IMR-90 (cell line): ENCODE measurements at places on chromosomes 3 and 15. TPM values are rescaled to one million over a fixed set of nuclear protein-coding genes. Genes with fewer than 3 reads are reported as not detected.

CHRNA5 gene
- polyA plus RNA-seq, result 0.53 and 0.94 TPM in 2 replicates

TCTA gene
- polyA plus RNA-seq, result 43.2 and 46.6 TPM in 2 replicates

SUSD5 gene
- polyA plus RNA-seq, result 1.2 and 1.4 TPM in 2 replicates

SH2D7 gene
- not detected in 2 replicates for polyA plus RNA-seq

GPR160 gene
- 0.09 TPM in 2 replicates for polyA plus RNA-seq

TRIM42 gene
- not detected in 2 replicates for polyA plus RNA-seq

ARNT2 gene
- 16.7 and 18.2 TPM in 2 replicates for polyA plus RNA-seq

GRCh38 chr3:141128126-141128777, 77.1 kb downstream of the SPSB4 start:
- no peak overlapping the region for H3K27ac ChIP-seq
- H3K27me3 ChIP-seq, result peaks cover 5% of the 10 kb centered on the region; the same call in 1 of the 2 replicates
- DNase-seq, result no peak

- no peak overlapping the region for H3K4me3 ChIP-seq
- no peak for DNase-seq
- no peak overlapping the region for H3K27ac ChIP-seq
- no peaks in the 10 kb centered on the region for H3K36me3 ChIP-seq
- H3K27me3 ChIP-seq, result no peaks in the 10 kb centered on the region
- H3K4me1 ChIP-seq, result no peaks in the 10 kb centered on the region
Measured at GRCh38 chr3:18252578-18252977, 172.6 kb downstream of the SATB1 start.

DNA sequence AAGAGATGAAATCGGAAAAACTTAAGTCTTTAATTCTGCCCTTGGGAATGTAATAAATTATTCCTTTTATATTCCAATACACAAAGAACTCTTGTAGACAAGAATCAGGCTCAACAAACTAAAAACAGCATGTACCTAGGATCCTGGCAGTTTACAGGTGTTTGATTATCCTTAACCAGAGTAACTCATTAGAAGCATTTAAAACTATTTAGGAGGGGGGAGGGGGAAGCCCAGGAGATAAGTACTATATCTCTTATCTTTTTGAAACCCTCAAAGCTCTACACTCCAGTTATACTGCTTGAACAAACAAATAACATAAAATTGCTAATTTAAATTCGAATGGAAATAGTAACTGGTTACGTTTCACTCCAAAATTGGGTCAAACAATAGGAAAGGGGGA, 1.9 kb downstream of the CNBP start:
- H3K4me3 ChIP-seq, result peak overlapping the region; percentile 8; the same call in 1 of the 2 replicates
- no peaks in the 10 kb centered on the region for H3K27me3 ChIP-seq
- peaks cover 8% of the 10 kb centered on the region for H3K36me3 ChIP-seq
- peaks cover 5% of the 10 kb centered on the region for H3K4me1 ChIP-seq
- H3K27ac ChIP-seq, result no peak overlapping the region
- no peak for DNase-seq

DNA sequence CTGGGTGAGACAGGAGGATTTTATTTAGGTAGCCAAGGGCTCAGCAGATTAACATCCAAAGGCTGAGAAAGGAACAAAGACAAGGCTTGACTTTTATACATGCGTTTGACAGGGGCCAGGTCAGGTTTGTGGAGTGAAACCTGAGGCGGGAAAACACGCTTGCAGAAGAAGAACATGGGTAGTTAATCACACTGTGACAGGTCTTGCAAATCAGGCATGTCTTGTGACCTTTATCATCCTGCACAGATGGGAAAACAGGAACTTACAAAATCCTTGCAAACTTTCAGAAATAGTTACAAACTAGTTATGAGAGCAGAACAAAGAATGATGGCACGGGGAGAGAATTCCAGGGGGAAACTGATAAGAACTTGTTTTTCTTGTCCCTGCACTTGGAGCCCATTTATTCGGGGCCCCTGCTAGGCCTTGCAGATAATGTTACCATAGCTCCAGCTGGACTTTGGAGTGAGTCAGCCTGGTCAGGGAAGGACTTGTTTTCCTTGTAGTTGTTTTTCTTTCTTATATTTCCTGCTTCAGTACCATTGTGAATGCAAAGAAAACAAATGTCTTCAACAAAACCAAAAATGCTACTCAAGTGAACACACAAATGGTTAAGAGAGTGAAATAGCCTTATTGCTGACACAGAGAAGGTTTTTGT, 965.9 kb upstream of the ROBO1 start:
- H3K4me3 ChIP-seq, result no peak overlapping the region
- H3K27me3 ChIP-seq, result no peaks in the 10 kb centered on the region
- no peaks in the 10 kb centered on the region for H3K36me3 ChIP-seq
- H3K4me1 ChIP-seq, result no peaks in the 10 kb centered on the region
- no peak overlapping the region for H3K27ac ChIP-seq
- peak; percentile 46 for DNase-seq

GRCh38 chr15:99105514-99106341, 848 bp downstream of the SYNM start:
- peaks cover 6% of the 10 kb centered on the region for H3K27me3 ChIP-seq
- peaks cover 2% of the 10 kb centered on the region; the same call in 1 of the 2 replicates for H3K4me1 ChIP-seq
- DNase-seq, result peak; percentile 66
- H3K4me3 ChIP-seq, result peak overlapping the region; percentile 60

GRCh38 chr15:58309963-58310928, 121.5 kb upstream of the LIPC start:
- no peak for DNase-seq
- H3K36me3 ChIP-seq, result no peaks in the 10 kb centered on the region
- H3K27me3 ChIP-seq, result no peaks in the 10 kb centered on the region

- no peak for DNase-seq
- H3K27me3 ChIP-seq, result peaks cover 31% of the 10 kb centered on the region
- no peak overlapping the region for H3K4me3 ChIP-seq
Measured at GRCh38 chr3:10391391-10391790, 70.5 kb upstream of the SEC13 start.

- H3K27me3 ChIP-seq, result peaks cover 55% of the 10 kb centered on the region
- H3K4me3 ChIP-seq, result no peak overlapping the region
- no peak for DNase-seq
- H3K27ac ChIP-seq, result no peak overlapping the region
Measured at GRCh38 chr15:38652998-38653397, 88.4 kb upstream of the RASGRP1 start.

DNA sequence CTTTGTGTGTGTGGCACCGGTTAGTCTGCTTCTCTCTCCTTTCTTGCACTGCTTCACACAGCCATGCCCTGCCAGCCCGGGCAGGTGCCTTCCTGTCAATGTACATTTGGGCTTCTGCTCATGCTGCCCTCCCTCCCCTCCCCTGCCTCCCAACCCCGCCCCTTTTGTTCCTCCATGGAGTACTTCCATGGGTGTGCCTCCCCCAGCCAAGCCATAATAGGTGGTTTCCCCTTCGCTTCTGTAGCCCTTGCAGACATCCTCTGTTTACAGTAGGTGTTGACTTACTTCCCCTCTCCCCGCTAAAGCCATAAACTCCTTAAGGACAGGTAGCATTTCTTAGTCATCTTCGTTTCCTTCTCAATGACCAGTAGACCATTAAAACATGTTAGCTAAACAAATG, 31.8 kb upstream of the CRTC3 start:
- H3K4me3 ChIP-seq, result no peak overlapping the region
- H3K27ac ChIP-seq, result no peak overlapping the region
- H3K4me1 ChIP-seq, result no peaks in the 10 kb centered on the region
- no peak for DNase-seq
- no peaks in the 10 kb centered on the region for H3K27me3 ChIP-seq

- H3K27me3 ChIP-seq, result no peaks in the 10 kb centered on the region
- H3K4me3 ChIP-seq, result no peak overlapping the region
- H3K4me1 ChIP-seq, result no peaks in the 10 kb centered on the region
- DNase-seq, result no peak
- no peak overlapping the region for H3K27ac ChIP-seq
Measured at GRCh38 chr3:56022619-56023018, 445.6 kb downstream of the ERC2 start.

DNA sequence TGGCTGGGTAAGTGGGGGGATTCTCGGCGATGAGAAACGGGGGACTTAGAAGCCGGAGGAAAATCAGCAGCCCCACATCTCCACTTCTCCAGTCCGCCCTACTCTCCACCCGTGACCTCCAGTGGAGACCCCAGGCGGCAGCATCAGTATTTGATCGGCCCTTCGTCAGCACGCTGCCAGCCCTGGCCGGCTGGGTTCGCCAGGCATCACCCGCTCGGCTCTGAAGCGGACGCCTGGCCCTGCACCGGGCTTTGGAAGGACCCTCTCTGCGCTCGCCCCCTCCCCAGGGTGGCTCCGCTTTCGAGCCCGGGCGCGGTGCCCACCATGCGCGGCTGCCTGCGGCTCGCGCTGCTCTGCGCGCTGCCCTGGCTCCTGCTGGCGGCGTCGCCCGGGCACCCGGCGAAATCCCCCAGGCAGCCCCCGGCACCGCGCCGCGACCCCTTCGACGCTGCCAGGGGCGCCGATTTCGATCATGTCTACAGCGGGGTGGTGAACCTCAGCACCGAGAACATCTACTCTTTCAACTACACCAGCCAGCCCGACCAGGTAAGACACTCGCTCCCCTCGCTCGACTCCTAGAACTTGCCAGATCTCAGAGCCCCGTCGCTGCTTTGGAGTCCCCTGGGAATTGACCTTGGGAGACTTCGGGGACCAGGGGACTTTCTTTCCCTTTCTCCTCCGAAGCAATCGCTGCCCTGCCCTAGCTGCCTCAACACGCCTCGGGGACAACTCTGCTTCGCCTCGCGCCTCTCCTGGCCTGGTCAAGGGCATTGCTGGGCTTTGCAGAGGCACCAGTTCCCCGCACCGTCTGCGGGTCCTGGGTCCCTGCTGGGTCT, 561 bp downstream of the SIDT1 start:
- H3K4me1 ChIP-seq, result no peaks in the 10 kb centered on the region
- H3K4me3 ChIP-seq, result peak overlapping the region; percentile 20
- peaks cover 61% of the 10 kb centered on the region for H3K27me3 ChIP-seq
- H3K27ac ChIP-seq, result no peak overlapping the region
- no peak for DNase-seq

DNA sequence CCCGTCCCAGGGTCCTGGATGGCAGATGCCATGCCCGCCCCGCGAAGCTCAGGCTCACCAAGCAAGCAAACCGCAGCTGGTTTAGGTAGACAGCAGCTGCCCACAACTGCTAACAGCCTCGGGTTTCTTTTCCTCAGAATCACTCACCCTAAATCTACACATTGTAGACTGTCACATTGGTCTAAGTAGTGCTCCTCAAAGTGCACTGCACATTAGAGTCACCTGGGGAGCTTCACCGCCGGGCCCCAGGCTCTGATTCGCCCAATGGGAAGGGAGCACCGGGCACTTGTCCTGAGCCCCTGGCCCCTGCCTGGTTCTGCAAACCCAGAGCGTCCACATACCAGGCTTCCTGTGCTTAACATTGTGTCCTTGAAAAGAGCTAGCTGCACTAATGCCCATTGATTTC, 752 bp downstream of the OCA2 start:
- H3K36me3 ChIP-seq, result no peaks in the 10 kb centered on the region
- peaks cover 2% of the 10 kb centered on the region; the same call in 1 of the 2 replicates for H3K4me1 ChIP-seq
- peaks cover 62% of the 10 kb centered on the region for H3K27me3 ChIP-seq
- H3K27ac ChIP-seq, result no peak overlapping the region
- DNase-seq, result no peak

DNA sequence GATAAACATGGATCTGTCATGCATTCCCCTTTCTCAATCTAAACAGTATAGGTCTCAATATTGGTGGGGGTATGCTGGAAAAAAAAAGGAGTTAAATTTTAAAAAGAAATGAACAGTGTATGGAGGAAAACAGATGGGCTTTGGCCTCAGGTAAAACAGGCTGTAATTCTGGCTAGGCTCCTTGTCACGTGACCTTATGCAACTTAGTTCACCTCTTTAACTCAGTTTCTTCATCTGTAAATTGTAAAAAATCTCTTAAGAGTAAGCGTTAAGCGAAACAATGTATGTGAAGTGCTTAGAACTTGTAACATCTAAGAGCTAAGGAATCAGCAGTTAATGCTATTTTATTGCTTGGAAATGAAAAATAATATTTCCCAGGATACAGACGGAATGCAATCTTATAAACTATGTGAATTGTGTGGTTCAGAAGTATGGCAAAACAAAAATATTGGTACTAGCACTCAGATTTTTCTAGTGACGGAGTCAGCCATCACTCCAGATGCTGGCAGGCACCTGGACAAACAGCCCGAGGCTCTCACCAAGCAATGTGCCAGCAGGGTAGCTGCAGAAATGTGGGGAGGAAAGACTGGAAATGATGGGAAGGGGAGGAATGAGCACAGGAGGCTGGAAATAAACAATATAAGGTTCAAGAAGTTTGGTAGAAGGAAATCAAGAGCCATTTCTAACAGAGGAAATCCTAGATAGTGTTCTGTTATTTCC, 172.8 kb downstream of the USP13 start:
- DNase-seq, result no peak
- H3K4me3 ChIP-seq, result no peak overlapping the region
- no peaks in the 10 kb centered on the region for H3K36me3 ChIP-seq
- H3K4me1 ChIP-seq, result no peaks in the 10 kb centered on the region
- H3K27ac ChIP-seq, result no peak overlapping the region

DNA sequence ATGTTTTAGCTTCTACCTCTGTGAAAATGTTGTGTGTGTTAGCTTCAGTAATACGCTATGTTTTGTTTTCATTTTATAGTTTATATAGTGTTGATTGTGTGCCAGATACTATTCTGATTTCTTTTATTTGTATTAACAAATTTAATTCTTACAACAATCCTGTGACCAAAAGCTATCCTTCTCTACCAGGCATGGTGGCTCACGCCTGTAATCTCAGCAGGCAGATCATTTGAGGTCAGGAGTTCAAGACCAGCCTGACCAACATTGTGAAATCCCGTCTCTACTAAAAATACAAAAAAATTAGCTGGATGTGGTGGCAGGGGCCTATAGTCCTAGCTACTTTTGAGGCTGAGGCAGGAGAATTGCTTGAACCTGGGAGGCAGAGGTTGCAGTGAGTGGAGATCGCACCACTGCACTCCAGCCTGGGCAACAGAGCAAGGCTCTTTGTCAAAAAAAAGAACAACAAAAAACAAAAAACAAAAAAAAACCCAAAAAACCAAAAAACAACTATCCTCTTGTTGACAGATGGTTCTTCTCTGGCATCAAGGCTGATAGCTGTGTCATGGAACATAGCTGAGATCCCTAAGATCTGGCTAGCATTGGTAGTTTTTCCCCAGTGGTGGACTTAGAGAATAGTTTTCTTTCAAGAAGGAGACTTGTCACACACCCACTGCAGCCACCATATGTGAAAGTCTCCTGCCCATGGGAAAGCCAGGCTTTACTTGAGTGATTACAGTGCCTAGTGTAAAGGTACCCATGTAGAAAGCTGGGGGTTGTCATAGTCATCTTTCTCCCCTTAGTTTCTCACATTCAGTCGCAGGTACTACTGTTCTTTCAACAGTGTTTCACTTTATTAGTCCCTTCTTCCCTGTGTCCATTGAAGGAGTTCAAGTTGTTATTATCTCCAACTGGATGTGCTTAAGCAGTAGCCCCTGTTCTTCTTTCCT, 116.5 kb downstream of the UBE2E2 start:
- peaks cover 1% of the 10 kb centered on the region; the same call in 1 of the 2 replicates for H3K4me1 ChIP-seq
- H3K36me3 ChIP-seq, result no peaks in the 10 kb centered on the region

GRCh38 chr3:8565376-8565775, 63.8 kb downstream of the LMCD1 start:
- H3K4me1 ChIP-seq, result peaks cover 7% of the 10 kb centered on the region
- no peaks in the 10 kb centered on the region for H3K27me3 ChIP-seq
- no peak overlapping the region for H3K4me3 ChIP-seq
- no peak overlapping the region for H3K27ac ChIP-seq
